Stimulated activated CD4-positive, alpha-beta T cell treated with anti-CD3 and anti-CD28 coated beads, TNF-alpha, amount 100 ng/mL, for 48 hours (primary cell): ENCODE measurements at places on chromosomes 2 and 18.

GRCh38 chr2:143029141-143029540 is 100.1 kb upstream of the ARHGAP15 start:
- no peak for DNase-seq

- no peak for DNase-seq
These were observed 125.7 kb upstream of the CCDC195 start for GRCh38 chr2:224841910-224842309.

DNA sequence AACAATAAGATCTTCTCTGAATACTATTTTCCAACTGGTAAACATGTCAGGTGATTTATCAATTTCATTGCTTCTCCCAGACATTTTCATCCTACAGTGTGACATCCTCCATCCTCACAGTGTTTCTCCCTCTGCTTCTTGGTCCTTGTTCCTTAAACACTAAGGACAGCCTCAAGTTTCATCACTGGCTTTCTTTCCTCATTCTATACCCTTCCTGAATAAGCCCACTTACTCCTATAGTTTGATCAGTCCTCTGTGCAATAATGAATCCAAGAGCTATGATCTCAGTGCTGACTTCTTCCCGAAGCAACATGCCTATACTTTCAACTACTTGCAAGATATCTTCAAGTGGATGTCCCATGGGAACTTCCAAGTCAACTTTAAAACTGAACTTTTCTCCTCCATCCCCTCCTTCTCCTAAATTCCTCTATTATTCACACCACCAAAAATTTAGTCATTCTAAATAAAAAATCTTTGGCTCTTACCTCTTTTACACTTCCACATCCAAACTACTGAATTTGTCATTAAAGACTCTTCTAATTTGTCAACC is 87.6 kb downstream of the FAM228A start:
- DNase-seq: no peak

DNA sequence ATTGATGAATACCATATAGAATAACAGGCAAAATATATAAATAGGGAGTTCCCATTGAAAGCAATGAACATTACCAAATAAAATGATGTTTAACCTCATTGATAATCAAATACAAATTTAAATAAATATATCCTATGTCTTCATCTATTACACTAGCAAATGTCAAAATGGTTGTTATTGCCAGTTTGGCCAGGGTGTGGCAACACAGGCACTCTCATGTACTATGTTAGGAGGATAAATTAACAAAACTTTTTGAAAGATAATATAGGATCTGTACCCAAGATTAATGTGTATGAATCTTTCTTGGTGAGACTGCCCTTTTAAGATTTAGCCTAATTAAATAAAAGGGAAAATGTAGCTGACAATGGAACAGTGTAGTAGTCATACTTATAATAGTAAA is 659.3 kb downstream of the ERBB4 start:
- DNase-seq: no peak

GRCh38 chr2:216735668-216736067 is 40.3 kb upstream of the IGFBP5 start:
- no peak for DNase-seq

DNA sequence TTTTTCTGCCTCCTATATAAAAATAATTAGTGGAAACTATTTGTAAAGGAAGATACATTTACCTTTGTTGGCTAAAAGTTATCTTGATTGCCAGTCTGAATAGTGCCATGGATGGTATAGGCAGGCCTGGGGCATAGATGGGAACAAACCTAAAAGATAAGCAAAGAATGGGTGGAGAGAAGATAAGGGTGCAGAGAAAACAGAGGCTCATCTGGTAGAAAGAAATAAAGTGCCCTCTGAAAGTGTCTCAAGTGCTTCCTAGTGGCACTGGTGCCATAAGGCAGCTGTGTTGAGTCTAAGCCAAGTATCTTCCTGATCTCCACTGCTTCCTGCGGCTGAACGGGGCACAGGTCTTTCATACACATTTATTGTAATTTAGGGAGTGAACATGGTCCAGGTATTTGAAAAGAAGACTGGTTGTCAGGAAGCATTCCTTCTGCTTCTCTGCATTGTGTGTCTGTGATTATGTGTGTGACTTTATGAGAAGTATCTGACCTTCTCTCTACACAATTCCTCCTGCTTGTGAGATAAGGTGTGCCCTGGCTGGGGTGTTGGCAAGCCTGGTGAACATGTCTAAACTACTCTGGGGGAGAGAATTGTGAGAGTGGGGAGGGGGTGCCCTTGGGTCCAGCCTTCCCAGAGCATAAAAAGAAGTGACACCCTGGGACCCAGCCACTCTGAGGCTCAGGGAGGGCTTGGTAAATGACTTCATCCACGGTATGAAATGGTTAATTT is 280.5 kb downstream of the CAMKMT start:
- DNase-seq: no peak

- no peak for DNase-seq
These were observed 286.6 kb downstream of the AGAP1 start for GRCh38 chr2:235780401-235780800.
